ENCODE measurements at places on chromosomes 5 and 9.

GRCh38 chr5:141420855-141421488 lies at the start of gene PCDHGA11:
Gene PCDHGA11, plus strand, starts transcription at chr5:141421051. Its CDS starts 177 bp downstream, at chr5:141421228.
- DNase-seq = no peak

- no peak for DNase-seq
Measured at GRCh38 chr9:135185060-135185459, 97.6 kb downstream of the OLFM1 start.

DNA sequence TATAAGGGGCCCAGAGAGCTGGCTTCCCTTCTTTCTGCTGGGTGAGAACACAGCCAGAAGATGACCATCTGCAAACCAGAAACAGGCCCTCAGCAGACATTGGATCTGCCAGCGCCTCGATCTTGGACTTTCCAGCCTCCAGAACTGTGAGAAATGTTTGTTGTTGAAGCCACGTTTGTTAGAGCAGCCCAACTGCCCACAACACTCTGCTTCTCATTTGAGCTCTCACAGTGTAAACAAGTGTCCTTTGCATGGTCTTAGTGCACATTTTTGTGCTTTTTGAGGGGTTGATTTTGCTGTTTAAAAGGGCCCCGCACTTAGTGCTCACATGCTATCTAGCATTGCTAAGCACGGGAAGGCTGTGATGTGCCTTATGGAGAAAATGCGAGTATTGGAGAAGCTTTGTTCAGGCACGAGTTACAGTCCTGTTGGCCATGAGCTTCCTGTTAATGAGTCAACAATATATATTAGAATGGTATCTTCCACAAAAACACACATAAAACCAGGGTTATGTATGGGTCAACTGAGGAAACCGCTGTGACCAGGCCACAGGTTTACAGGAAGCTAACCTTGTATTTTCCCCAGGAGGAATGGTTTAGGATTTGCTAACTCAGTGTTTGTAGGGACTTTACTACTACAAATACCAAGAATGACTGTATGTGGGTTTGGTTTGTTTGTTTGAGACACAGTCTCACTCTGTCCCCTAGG lies 11.9 kb downstream of the CMBL start:
- no peak for DNase-seq

DNA sequence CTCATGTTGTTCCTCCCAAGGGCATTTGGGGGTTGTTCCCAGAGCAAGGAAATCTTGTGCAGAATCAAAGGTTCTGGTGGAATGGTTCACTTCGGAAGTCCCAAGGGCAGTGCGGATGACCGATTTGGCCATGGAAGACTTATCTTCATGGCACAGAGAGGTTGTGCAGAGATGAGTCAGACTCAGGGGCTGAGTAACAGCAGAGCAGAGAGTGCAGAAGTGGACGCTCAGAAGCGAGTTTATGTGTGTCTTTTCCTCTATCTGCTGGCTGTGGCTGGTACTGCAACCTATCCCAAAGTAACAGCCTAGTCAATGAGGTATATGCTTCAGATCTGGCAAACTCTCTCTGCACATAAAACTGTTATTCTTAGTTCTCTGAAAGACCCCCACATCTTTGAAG lies 118.1 kb downstream of the DPYSL3 start:
- DNase-seq = no peak

DNA sequence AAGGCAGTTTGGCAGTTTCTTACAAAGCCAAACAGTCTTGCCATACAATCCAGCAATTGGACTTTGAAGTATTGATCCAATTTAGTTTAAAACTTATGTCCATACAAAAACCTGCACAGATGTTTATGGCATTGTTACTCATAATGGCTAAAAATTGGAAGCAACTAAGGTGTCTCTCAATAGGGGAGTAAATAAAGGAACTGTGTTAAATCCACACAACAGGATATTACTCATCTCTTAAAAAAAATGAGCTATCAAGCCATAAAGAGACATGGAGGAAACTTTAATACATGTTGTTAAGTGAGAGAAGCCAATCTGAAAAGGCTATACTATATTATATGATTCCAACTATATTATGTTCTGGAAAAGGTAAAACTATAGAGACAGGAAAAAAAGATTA lies 313.6 kb upstream of the CD180 start:
- no peak for DNase-seq

- DNase-seq = no peak
Measured at GRCh38 chr9:98884849-98885248, 58.9 kb upstream of the COL15A1 start.

- no peak for DNase-seq
Measured at GRCh38 chr9:116387934-116388698, 234.5 kb downstream of the PAPPA start.

DNA sequence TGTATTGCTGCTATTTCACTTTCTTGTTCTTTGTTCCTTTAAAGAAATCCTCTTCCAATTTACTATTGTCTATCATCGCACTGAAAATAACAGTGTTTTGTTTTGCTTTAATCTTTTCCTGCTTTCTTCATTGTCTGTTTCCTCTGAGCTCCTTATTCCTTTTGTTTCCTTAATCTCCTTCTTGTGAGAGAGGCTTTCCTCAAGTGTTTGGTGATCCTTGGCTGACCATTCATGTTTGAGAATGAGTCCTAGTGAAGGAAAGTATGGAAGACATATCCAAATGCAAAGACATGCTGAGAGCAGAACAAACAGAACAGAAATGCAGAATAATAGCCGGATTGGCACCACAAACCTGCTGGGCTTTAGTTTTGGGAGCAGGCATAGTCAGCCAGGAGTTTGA lies 42.0 kb upstream of the ENTREP1 start:
- DNase-seq = no peak

DNA sequence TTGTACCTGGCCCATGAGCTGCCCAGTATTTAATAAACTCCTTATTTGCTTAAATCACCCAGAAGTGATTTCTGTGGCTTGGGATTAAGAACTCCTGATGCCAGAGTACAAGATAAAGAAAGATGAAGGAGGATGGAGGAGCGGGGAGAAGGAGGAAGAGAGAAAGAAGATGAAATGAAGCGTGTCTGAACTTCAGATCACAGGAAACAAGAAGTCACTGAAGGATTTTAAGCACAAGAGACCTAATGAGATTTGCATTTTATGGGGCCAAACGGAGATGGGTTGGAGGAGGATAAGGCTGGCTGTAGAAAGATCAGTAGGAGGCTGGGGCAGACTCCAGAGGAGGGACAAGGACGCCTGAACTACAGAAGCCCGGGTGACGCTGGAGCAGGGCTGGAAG lies 3.1 kb downstream of the EIF4E1B start:
- no peak for DNase-seq

DNA sequence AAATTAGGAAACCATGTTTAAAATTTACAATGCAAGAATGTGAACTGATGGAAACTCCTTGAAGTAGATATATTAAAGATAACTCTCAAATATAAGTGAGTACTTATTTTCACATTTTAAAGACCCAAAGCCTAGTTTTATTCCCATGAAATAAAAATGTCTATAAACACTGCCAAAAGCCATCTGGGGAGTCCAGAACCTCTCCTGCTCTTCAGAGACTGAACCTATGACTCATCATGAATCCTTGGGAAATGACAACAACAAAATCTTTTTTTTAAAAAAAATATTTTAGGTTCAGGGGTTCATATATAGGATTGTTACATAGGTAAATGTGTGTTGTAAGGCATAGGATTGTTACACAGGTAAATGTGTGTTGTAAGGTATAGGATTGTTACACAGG lies 33.8 kb upstream of the FYB1 start:
- no peak for DNase-seq

DNA sequence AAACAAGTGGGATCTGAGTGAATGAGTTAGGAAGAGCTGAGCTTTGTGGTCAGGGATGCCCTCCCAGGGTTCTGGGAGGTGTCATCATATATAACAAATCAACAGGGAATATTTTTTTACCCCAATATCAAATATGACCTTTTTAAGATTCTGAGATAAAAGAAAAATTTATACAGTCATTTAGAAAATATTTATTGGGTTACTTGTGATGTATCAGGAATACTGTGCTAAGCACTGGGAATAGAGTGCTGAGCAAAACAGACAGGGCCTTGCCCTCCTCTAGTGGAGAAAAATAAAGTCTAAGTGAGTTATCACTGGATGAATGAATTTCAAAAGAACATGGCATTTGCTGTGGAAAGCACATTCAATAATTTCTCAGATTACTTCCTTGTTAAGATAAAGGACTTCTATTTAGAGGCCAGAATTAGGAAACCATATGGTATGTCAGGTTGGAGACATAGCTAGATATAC lies 102.9 kb downstream of the BOD1 start:
- DNase-seq = no peak

All from hypothalamus (tissue), 51 donors.